ENCODE measurements at places on chromosomes 16 and 17.

- DNase-seq: no peak
Measured at GRCh38 chr16:29720703-29721102, 25.1 kb downstream of the C16orf54 start.

DNA sequence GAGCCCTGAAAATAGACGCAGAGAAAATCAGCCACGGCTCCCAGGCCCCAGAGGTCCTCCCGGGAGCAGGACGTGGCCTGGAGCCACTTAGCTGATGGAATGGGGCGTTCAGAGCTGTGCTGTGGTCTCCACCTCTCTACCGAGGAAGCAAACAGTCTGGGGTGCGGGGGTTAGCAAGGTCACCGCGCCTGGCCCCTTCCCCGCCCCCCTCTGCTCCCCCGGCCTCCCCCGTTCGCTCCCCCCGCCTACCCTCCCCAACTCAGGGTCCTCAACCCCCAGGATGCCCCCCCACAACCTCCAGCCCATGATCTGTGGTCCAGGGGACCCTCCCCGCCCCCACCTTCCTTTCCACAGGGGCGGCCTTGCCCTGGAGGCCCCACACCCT is 20.6 kb upstream of the C1QTNF8 start:
- no peak for DNase-seq

- no peak for DNase-seq
Measured at GRCh38 chr17:608511-609231, 106.0 kb downstream of the VPS53 start.

GRCh38 chr16:64061621-64062020 is 1060.2 kb downstream of the CDH11 start:
- DNase-seq: no peak

- DNase-seq: no peak
Measured at GRCh38 chr17:6475411-6475810, 31.2 kb downstream of the PIMREG start.

DNA sequence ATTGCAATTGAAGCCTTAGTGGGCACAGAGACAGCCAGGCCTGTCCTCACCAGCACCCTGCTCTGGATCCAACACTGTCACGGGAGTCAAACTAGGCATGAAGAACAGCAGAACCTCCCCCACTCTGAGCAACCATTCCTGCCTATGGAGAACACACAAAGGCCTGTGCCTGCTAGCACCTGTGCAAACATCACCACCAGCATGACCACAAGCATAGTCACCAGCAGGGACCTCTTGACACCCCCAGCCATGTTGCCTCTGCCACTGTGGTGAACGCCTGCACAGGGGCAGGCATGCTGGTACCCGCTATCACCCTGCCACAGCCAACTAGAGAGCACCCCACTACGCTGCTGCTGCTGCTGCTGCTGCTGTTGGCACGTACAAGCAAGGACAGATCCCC is 51.7 kb downstream of the CMC2 start:
- DNase-seq: no peak

Measured in naive thymus-derived CD8-positive, alpha-beta T cell (primary cell).